GM12891 (cell line): ENCODE measurements at places on chromosomes 3 and 15.

DNA sequence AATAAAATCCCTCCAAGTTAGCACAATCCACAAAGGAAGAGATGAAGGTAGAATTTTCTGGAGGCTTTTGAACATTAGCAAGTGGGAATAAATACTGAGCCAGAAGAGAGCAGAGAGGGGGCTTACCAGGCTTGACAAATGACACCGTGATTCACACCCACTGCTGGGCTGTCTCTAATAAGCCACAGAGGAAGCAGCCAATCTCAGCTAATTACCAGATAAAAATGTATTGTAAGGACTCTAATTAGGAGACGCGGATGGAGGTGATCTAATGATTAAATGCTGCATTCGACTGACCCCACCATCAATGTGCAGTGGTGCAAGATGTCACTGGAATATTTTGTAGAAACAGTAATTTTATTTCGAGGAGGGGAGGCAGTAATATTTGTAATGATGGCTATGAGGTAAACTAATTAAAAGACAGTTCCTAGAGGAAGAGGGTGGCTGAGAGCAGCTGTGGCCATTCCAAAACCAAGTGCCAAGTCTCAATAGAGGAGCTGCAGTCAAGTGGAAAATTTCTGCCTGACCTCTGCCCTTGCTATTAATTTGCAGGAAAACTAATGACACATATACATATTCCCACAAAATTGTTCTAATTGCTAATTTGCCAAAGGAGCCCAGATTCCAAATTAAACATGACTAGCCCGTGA, 602.2 kb downstream of the FOXP1 start:
- no peak for DNase-seq

DNA sequence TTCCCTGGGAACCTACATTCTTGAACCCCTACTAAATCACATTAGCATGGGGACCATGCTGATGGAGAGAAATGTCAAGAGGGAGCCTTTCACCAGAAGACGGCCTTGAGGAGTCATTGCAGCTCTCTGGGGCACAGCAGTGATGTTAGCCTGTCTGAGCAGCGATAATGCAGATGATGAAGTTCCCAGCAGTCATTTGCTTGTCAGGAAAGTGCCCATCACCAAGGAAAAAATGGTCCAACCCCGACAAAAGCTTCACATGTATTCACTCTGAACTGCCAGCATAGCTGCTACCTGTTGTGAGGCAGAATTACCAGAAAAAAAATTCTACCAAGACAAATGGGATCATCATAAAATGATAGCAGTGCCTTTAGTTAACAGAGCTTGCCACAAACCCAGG, 238.4 kb upstream of the UMPS start:
- no peak for DNase-seq

GRCh38 chr3:197896421-197896820, 53.6 kb upstream of the RPL35A start:
- DNase-seq = no peak

GRCh38 chr15:40936709-40937666, 7.8 kb downstream of the DLL4 start:
- no peak for DNase-seq

DNA sequence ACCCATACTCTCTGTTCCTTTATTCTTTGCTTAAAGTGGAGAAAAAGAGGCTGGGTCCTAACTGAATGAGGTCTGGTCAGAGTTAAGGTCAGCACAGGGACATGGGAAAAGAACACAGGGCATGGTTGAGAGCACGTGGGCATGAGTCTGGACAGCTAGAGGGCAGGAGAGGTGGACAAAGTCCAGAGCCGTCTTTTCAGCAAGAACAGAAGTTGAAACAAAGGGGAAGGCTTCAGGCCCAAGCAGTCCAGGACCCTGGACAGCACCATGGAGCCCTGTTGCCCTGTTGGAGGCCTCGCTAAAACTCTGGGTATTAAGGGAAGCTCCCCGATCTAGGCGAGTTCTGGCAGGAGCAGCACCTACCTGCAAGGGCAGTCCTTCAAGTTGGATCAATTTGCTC, 50.7 kb downstream of the XYLB start:
- no peak for DNase-seq

- DNase-seq = no peak
Observed at GRCh38 chr15:67366904-67367303, 112.3 kb downstream of the IQCH start.

- no peak for DNase-seq
Observed at GRCh38 chr15:90425726-90426346, 37.8 kb downstream of the IQGAP1 start.
